Fibroblast of upper back skin (primary cell): ENCODE measurements at places on chromosomes 1 and 21.

- DNase-seq, result peak; percentile 31
Observed at GRCh38 chr1:52368383-52369172, 2.6 kb upstream of the CC2D1B start.

GRCh38 chr1:178885869-178886268 is 15.0 kb upstream of the ANGPTL1 start:
- DNase-seq, result no peak

DNA sequence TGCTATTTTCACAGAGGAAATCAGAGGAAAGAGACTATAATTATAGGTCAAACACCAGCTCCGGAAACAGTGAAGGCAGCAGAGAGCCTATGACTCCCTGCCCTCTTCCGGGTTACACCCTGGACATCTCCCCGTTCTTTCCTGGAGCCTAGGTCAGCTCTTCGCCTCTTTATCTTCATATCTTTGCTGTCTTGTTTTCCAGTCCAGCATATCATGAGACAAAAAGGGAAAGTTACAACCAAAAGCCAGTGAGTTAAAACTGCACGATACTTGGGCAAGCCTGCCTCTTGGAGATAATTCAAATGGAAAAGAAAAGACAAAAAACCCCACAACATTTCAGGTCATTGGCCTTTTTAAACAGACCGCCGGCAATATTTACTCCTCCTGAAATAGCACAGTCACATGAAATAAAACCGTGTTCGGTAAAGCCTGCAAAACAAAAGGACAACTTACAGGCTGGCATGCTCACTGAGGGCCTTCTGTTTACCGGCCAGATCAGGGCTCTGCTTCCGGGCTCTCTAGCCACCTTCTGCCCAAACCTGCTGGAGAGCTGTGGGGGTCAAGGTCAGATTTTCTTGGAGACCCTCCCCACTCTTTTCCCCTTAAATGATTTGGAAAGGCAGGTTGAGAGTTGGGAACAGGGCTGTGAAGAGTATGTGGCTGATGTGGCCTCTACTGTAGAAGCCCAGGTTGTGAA is 42.8 kb upstream of the PPP2R5A start:
- DNase-seq, result no peak

GRCh38 chr1:109985247-109986053 is 885 bp downstream of the AHCYL1 start:
- no peak for DNase-seq

DNA sequence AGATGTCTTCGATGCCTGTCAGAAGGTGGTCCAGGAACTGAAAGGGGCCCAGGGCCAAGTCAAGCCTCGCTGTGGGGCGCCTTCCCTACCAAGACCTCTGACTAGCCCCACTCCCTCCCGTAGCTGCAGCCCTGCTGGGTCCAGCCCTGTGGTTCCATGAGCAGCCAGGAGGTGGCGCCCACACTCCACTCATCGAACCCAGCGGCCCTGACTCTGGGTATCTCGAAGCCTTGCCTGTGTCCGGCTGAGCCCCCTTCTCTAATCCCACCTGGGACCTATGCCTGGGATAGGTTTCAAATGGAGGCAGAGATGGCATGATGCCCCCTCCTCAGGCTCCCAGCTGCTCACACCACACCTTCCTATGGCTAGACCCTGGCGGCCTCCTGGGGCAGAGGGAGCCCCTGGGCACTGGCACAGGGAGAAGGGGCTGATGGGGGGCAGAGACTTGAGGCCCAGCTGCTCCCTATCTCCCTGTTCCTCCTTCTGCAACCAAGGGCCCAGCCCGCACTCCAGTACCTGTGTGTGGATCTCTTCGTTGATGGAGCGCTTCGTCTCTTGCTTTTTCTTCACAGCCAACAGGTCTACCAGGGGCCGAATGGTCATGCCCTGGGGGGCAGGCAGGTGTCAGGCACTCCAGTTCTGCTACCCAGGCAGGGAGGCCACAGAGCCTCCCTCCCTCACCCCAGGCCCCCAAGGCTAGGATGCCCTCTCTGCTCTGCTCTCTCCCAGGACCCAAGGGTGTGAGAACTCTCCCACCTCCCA is 52.0 kb downstream of the SLC9A1 start:
- peak; percentile 56 for DNase-seq

- peak; percentile 58 for DNase-seq
Observed at GRCh38 chr1:236868625-236869467, 73.8 kb downstream of the MTR start.
